SHP77 treated with DMSO at 0.1 percent for 48 hours (cell line): ENCODE measurements at places on chromosomes 1 and 21.

DNA sequence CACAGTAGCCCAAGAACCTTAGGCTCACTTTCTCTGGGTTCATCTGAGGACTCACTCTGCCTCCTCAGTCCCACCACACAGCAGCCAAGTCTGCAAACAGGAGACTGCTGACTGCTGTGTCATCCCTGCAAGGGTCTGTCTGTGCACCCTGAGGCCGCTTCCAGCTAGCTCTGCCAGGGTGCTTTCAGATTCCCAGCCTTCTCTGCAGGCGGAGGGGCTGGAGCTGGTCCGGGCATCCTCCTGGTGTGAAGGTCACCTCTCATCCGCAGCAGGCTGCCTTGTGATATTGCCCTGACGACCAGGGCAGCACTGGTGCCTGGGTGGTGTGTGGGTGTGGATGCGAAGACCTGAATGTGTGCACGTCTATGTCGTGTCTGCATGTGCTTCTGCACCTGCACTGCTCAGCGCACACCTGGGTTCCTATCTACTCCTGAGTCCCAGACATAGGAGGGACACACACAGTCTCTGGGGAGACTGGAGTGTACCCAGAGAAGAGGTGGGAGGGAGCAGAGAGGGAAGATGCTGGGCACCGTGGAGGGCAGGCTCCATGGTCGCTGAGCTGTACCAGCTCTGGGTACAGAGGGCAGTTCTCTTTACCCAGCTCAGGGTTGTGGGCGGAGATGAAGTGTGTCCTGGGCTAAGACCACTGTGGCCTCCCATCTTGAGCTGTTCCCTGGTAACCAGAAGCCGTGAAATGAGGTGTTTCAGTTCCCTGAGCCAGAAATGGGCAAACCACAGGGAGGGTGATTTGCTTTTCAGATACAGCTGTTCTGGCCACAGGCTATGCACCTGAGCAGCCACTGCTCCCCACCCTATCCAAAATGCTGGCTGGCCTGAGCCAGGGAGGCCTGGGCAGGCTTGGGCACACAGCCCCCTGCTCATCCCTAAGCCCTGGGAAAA is 160.9 kb upstream of the CSF3R start:
- no peak for DNase-seq

- DNase-seq: peak; percentile 77
These were observed at the start of gene GNL2 for GRCh38 chr1:37595440-37596181. Gene GNL2, minus strand, starts transcription at chr1:37595937. Its CDS starts 115 bp downstream, at chr1:37595822.

GRCh38 chr1:68149110-68149798 is 83.1 kb downstream of the WLS start:
- DNase-seq: no peak

- DNase-seq: no peak
These were observed 17.0 kb upstream of the CD2 start for GRCh38 chr1:116737020-116737854.

GRCh38 chr1:234899041-234899729 is 229.5 kb downstream of the TOMM20 start:
- no peak for DNase-seq

- no peak for DNase-seq
These were observed 12.7 kb upstream of the PLCH2 start for GRCh38 chr1:2463396-2463795.

DNA sequence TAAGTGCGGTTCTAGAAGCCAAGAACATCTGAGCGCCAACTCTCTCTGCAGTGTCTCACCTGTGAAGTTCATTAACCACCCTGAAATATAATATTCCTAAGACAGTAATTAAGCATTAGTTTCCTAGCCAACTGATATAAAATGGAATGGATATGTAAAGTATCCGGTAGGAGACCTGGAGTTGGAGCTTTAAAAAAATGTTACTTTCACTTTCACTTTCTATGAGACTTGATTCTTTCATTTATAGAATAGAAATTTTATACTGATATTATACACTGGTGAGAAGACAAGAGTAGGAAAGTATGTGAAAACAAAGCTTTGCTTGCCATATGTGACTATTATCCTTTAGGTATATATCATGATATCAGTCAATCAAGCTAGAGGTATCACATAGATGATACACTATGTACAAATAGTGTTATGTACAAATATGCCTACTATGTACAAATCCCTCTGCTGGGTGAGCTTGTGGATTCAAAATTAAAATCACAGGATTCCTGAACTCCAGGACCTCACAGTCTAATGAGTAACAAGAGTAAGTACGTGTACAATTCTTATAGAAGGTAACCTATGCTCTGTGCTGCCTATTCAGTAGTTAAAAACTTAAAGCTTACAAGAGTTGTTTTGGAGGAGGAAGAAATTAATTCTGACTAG is 934.2 kb downstream of the TTLL7 start:
- no peak for DNase-seq

DNA sequence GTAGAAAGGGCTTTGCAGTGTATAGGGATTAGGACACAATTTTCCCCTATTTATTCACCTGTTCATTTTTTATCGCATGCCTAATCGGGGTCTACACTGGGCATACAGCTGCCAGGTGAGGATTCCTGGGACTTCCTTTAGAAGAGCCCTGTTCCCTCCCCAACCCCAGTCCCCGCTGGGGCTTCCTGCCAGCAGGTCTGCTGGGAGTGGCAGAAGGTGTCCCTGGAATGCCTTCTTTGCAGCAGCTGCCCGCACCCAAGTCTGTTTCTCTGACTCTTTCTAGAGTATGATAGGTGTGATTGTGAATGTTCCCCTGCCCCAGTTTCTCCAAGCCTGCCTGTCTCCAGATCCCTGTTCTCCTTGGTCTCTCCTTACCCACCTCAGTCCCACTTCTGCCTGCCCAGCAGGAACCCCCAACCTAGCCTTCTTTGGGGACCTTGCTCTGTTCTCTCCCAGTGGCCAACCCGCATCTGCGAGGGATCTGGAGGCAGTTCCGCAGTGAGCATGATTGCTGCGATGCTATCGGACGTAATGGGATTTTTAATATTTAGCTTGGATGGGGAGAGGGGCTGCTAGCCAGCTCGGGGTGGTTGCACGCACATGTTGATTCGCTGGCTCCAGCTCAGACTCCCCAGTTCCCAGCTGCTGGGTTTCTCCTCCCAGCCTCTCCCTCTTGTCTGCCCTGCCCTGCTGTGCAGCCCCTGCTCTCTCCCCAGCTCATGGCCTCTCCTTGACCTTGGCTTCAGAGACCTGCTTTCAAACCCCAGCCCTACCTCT is 79.8 kb downstream of the EPHB2 start:
- no peak for DNase-seq

GRCh38 chr1:74652711-74653139 is 20.9 kb downstream of the ERICH3 start:
- DNase-seq: no peak

- no peak for DNase-seq
These were observed 396.7 kb downstream of the TGFB2 start for GRCh38 chr1:218741852-218742251.

- DNase-seq: no peak
These were observed 40.6 kb downstream of the KIF26B start for GRCh38 chr1:245195398-245195797.

DNA sequence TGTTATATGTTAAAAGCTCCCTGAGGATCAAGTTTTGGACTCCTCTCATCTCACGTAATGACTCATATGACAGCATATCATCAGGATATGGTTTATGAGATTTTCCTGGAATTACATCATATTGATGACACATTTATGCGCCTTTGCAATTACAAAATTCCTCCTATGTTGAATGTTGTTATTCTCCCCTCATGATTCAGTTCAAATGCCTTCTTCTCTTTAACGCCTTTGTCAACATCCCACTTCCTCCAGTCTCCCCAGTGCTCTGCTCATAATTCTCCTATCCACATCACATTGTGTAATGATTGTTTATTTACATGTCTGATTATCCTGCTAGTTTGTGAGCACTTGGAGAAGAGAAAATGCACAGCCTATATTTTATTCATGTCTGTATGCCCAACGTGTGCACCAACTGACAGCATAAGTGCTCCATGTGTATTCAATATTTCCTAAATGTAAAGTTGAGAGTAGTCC is 80.9 kb upstream of the BACH1 start:
- DNase-seq: no peak

- peak; percentile 91 for DNase-seq
These were observed 639 bp upstream of the DNAJB4 start for GRCh38 chr1:78003882-78004718.

GRCh38 chr1:64574301-64574700 is 104.4 kb downstream of the CACHD1 start:
- DNase-seq: no peak
